H54 (cell line): ENCODE measurements at places on chromosomes 7 and 10.
A peak's percentile ranks its signal among the peaks of the same experiment; 100 is the strongest.

GRCh38 chr10:112509558-112510291 lies 62.7 kb downstream of the VTI1A start:
- DNase-seq, result no peak

DNA sequence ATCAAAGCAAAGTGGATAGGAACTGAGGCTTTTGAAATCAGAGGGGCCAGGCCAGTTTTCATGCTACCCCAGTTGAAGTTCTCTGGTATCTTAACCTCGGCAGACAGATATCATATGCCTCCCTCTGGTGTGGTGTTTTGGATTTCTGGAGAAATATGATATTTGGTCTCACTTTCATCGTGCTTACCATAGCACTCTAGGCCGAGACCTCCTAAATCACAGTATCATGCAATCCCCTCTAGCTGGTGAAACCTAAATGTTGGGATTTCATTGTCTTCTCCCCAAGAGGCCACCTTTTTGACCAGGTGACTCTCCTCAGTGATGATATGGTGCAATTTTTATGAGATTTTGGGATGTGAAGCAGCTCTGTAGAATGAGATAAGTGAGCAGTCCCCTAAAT lies 183.5 kb downstream of the CREB5 start:
- no peak for DNase-seq

- no peak for DNase-seq
Measured at GRCh38 chr7:44267719-44268421, 57.5 kb downstream of the CAMK2B start.

DNA sequence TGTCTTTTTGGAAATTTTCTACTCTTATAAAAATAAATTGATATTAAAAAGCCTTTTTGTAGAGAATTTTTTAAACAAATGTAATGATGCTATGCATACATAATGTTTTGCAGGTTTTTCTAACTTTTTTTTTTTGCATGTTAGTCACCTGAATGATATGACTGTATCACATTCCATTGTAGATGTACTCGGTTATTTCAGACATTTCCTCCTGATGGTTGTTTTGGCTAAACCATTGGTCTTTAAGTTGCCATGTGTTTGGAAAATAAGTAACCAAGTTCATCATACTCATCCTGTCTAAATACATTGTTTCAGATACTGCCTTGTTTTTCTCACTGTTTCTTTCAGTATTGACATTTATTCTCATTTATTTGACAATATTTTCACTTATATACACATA lies 25.8 kb downstream of the NHLRC2 start:
- no peak for DNase-seq

DNA sequence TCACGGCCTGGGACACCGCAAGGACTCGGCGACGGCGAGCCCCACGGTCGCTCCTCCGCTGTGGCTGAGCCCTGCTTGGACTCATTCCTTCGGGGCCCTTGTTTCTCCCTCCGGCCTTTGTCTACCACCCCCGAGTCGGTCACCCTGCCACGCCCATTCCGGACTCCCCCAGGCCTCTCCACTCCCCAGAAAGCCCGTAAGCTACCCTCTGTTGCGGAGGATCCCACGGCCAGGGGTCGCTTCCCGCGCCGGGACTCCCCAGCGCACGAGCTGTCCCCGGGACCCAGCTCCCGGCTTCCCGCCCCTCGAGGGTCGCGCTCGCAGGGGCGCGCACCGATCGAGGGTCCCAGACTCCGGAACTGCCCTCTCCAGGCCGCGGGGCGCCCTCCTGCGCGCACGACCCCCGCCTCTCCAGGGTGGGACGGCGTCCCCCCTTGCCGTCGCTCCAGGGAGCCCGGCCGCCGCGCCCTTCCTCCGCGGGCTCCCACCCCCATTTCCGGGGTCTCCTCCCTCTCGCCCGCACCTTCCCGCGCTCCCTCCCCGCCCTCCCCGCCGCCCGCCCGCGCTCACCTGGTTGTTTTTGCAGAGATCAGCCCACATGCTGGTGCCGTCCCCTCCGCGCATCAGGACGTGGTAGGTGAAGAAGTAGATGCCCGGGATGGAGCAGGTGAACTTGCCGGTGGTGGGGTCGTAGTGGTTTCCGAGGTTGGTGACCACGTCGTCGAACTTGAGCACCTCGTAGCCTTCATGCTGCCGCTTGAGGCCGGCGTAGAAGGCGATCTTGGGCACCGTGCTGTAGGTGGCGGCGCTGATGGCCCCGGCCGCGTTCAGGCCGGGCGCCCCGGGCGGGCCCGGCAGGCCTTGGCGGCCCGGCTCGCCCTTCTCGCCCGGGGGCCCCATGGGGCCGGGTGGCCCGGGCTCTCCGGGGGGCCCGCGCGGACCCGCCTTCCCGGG lies 1.5 kb downstream of the C1QL3 start:
- DNase-seq, result no peak

DNA sequence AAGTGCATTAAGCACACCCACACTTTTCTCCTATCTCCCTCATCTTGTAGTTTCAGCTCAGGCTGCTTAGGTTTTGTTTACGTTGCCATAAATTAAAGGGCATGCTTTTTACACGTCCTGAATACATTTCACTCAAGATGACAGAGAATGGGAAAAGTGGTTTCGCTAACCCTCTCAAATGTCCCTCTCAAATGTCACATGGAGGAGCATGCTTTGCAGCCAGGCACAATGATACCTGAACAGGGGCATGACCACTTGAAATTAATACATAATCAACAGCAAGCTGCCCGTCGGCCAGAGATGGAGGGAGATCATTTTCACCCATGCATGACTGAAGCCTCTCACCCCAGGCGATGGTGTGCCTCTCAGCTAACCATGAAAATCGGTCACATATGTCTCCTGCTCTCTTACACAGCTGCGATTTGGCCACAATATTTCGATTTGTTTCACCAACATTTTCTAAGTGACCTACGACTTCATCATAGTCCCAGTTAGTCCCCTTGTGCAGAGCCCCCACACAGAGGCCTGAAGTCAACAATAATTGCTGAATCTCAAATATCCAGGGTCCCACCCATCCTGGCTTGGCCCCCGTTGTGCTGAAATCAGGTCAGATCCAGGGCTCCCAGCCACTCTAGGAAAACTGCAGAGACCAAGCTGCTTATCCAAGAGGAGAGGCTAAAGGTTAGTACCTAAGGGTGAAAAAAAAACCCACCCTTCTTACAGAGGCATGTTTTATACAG lies 373.9 kb upstream of the NFE2L3 start:
- no peak for DNase-seq

- peak; percentile 6 for DNase-seq
Measured at GRCh38 chr10:57338823-57339558, 928.7 kb downstream of the IPMK start.

DNA sequence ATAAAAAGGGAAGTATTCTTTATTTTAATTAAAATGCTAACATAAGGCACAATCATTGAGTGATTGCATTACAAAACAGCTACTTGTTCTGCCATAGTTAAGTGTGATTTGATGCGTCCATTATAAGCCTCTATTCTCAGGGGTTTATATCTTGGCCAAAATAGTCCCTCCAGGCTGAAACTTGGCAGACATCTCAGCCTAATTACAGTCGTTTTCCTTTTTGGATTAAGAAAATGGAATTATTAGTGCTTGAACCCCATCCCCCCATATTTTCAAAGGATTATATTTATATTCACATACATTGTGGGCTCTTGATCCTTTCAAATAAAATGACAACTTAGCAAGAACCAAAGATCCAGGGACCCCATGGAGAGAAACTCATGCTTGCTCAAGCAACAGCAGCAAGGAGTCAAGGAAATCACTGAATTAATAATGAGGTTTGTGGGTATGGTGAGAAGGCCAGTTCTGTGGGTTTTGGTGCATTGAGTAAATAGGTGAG lies 66.7 kb upstream of the NEUROD6 start:
- DNase-seq, result no peak

GRCh38 chr10:15346440-15347141 lies 24.5 kb downstream of the FAM171A1 start:
- no peak for DNase-seq

DNA sequence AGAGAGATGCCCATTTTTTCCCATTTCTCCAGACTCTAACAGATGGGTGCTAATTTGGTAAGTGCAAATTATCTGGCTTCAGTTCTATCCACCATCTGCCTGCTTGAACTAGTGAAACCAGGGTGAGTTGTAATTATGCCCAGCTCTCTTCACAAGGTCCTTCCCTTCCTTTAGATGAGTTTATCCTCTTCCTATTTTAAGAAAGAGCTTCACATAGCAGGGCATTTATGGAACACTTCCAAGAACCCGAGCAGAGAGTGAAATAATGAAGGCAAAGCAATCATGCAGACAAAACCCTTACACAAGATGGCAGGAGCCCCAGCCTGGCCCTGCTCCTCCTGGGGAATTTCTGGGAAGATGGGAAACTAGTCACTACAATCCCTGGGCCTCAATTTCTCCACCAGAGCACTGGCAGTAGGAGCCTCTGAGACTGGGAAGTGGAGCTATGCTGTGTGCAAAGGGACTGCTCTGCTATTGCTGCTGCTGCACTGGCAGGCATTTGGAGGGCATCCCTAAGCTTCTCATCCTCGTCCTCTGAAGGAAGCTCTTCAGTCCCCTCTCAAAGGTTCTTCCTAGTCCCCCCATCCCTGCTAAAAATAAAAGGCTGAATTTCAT lies 33.7 kb upstream of the PLXNA4 start:
- no peak for DNase-seq

DNA sequence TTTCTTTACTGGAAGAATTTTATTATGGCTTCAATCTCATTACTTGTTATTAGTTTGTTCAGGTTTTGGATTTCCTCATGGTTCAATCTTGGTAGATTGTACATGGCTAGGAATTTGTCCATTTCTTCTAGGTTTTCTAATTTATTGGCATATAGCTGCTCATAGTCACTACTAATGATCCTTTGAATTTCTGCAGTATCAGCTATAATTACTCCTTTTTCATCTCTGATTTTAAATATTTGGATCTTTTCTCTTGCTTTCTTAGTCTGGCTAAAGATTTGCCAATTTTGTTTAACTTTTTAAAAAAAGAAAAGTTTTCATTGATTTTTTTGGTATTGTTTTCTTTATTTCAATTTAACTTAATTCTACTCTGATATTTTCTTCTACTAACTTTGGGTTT lies 59.2 kb downstream of the SLC13A1 start:
- DNase-seq, result no peak

- no peak for DNase-seq
Measured at GRCh38 chr10:131141207-131141606, 170.3 kb downstream of the TCERG1L start.

DNA sequence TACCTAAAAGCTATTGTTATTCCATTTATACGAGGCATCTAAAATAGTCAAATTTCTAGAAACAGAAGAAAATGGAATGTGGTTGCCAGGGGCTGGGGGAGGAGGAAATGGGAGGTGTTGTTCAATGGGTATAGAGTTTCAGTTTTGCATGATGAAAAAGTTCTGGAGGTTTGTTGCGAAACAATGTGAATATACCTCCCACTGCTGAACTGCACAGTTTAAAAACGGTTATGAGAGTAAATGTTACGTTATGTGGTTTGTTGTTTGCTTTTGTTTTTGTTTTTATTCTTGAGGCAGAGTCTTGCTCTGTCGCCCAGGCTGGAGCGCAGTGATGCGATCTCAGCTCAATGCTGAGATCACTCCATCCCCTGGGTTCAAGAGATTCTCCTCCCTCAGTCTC lies 64.9 kb upstream of the NRBF2 start:
- no peak for DNase-seq

DNA sequence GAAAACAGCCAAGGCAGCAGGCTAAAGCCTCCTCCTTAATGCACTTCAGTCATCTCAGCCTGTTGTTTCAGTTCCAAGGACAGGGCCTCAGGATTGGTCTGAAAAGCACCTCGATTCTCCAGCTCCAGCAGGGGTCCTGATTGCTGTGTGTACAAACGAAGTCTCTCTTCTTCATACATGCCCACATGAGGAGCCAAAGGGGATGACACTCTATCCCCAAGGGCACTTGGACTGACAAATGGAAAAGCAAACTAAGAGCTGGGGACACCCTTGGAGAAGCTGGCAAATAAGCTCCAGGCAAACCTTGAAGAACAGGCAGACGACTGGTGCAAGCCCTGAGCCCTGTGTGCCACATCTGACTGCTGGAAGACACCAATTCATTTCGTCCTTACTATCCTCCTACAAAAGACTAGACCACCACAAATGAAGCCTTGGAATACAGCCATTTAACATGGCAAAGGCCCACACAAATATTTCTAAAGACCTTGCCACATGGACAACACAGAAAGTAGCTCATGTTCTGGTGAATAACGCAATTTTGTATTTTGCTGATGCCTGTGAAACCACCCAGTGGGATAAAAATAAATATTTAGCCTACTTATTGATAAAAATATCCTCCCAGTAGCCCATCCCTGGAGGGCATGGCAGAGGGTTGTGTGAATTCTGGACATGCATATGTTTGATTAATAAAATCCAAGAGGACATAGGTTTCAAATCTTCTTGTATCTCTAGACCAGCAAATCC lies 61.9 kb downstream of the PARD3 start:
- no peak for DNase-seq

DNA sequence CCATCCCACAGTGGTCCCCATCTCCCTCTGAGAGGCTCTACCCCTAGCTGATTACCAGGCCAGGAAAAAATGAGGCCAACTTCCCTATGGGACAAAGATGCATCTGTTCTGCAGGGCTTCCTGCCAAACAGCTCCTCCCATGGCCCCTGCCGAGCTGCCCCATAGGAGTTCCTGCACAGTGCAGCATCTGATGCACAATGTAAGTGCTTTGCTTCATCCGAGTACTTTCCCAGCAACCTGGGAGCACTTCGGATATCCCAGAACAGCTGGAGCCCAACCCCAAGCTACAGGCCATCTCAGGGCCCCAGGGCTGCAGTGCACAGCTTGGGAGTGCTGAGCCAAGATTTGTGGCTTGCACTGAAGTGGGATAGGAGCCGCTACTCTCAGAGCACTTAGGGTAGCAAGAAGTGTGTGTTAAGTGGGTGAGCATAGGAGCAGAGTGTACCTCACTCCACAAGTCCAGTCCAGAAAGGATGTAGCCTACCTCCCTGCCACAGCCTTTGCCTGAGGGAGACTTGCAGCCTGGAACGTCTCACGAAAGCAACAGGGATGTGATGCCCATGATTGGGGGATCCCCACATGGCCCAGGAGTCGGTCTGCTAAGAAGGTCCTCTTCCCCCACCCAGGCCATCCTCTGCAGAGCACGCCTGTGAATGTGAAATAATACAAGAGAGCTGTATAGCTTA lies 209.6 kb upstream of the VWC2 start:
- DNase-seq, result no peak

GRCh38 chr7:148973256-148973655 lies 55.0 kb downstream of the PDIA4 start:
- DNase-seq, result no peak

GRCh38 chr7:151808400-151809145 lies 68.3 kb downstream of the PRKAG2 start:
- DNase-seq, result peak; percentile 96

DNA sequence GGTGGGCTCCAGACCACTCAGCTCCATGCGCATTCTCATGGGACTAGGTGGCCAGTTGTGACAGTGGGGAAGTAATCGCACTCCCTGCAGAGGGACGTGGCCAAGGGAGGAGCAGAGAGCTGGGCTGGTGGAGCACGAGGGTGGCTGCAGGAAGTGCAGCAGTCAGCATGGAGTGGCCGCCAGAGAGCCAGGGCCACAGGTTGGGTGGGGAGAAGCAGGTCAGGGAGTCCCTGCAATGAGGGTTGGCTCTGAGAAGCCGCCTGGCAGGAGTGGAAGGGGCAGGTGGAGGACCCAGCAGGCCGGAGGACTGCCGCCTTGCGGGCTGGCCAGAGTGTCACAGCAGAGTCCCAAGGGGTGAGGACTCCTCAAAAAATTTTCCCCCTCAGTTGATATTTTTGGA lies 26.2 kb downstream of the FKBP6 start:
- no peak for DNase-seq
